ENCODE measurements at places on chromosomes 4 and X.

GRCh38 chrX:35787867-35788266 lies 10.3 kb upstream of the MAGEB16 start:
- DNase-seq: no peak

GRCh38 chr4:77074381-77074831 lies 1.4 kb downstream of the CCNI start:
- no peak for DNase-seq

- DNase-seq: no peak
These were observed 11.8 kb downstream of the AMBN start for GRCh38 chr4:70603856-70604255.

DNA sequence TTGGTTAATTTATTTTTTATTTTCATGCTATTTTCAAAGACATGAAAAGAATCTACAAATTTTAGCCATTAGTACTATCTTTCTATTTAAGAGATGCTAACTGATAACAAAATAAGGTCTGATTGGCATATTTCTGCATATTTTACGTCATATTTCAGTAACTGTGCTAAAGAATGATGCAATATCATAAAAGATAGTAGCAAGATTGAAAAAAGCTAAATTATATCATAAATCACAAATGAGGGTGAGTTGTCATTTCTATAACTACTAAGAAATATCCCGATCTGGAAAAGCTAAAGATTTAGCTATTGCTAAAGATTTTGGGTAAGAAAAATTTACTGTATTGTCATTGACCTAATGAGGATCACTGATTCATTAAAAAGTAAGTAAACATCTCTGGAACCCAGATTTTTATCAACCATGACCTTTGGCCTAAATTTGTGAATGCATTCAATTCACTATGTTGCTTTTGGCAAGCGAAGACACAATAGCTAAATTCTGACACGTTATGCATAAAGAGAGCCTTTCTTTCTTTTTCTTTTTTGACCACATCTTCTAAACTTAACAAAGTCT lies 103.6 kb downstream of the HPGD start:
- no peak for DNase-seq

- DNase-seq: no peak
These were observed 914.5 kb downstream of the STIM2 start for GRCh38 chr4:27775156-27775555.

GRCh38 chr4:145041378-145041777 lies 56.6 kb downstream of the ANAPC10 start:
- DNase-seq: peak; percentile 1
